ENCODE measurements at places on chromosomes 1 and 21.

DNA sequence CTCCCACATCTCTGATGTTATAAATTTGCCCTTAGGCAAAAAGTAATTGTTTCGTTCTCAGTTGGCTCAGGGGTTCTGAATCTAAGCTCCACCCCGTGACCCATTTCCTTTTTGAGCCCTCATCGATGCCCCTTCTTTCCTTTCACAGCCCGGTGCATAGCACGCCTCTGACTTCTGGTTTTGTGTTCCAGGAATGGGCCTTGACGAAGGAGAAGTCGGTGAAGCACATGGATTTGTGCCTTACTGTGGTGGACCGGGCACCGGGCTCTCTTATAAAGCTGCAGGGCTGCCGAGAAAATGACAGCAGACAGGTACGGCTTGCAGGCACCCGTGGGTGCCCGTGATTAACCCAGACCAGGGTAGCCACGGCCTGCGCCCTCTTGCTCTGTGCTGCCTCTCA lies 151.9 kb downstream of the PGBD5 start:
- no peak for DNase-seq

- no peak for DNase-seq
Measured at GRCh38 chr1:232132572-232132971, 497.4 kb downstream of the SIPA1L2 start.

GRCh38 chr1:26404641-26405040 lies 6.0 kb upstream of the LIN28A start:
- no peak for DNase-seq

- DNase-seq = no peak
Measured at GRCh38 chr1:147579934-147580537, 38.7 kb downstream of the BCL9 start.

DNA sequence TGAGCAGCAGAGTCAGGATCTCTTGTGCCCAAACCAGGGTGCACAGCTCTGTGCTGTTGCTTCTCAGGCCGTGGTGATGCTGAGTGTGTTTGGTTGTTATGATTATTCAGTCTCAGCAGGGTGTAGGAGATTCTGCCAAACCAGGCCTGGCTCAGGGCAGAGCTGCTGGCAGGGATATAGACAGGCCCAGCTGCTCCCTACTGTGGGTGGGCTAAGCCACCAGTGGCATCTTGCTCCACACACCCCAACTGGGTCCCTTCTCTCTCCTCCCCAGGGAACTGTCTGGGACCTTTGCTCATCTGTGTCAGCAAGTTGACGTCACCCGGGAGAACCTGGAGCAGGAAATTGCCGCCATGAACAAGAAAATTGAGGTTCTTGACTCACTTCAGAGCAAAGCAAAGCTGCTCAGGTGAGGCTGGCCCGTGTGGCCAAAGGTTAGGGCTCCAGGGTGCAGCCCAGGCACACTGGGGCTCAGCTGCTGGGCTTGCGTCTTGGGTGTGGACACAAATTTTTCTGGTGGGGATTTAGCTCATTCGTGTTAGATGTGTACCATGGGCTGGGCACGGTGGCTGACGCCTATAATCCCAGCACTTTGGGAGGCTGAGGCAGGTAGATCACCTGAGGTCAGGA lies 9.9 kb upstream of the MIIP start:
- DNase-seq = no peak

- no peak for DNase-seq
Measured at GRCh38 chr1:245939756-245940345, 567.2 kb downstream of the SMYD3 start.

GRCh38 chr21:26461500-26461899 lies 111.6 kb downstream of the CYYR1 start:
- no peak for DNase-seq

DNA sequence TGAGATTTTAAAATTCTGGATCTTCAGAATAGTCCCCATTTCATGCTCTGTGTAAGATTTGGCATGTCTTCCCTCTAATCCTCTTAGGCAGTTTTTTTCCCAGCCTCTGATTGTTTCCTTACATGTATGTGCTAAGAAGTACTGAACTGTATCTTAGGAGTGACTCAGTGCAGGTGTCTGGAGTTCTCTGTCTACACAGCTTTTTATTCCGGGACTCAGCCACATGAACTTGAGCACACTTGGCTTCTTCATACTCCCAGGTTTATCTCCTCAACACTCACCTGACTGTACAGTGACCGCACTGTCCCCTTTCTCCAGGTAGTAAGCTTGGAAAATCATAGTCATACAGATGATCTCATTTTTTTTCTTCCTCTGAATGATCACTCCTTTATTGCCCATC lies 50.7 kb downstream of the SYT14 start:
- DNase-seq = no peak

GRCh38 chr1:108609483-108610049 lies 49.7 kb downstream of the EEIG2 start:
- no peak for DNase-seq

DNA sequence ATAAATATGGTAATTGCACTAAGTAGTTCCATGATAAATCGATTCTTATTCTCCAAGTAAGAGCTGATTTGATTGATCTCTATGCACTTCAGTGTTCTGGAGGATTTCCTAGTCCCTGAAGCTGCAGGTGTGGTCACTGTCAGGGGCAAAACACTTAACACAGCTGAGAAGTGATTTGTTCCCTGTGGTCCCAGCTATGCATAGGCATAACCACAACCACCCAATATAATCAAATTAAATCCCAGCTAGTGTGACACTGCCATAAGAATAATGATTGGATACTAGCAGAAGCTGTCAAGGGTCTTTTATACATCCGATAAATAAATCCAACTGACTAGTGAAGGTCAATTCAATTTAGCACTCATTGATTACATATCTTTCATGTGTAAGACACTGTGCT lies 60.1 kb downstream of the PTGER3 start:
- no peak for DNase-seq

DNA sequence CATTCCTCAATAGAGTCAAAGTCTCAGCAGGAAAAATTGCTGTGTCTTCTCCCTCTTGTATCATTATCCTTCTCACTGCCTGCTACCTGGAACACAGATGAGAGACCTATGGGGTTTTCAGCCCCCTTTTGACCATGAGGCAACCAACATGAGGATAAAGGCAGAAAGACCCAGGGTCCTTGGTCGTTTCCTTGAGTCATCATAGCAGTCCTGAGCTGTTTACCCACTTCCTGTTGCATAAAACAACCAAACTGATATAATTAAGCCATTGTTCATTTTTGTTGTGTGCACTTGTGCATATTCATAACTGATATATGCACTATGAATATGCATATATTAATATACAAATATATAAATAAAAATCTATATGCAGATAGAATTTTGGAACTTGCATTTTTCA lies 188.3 kb upstream of the MAP1LC3C start:
- DNase-seq = no peak

DNA sequence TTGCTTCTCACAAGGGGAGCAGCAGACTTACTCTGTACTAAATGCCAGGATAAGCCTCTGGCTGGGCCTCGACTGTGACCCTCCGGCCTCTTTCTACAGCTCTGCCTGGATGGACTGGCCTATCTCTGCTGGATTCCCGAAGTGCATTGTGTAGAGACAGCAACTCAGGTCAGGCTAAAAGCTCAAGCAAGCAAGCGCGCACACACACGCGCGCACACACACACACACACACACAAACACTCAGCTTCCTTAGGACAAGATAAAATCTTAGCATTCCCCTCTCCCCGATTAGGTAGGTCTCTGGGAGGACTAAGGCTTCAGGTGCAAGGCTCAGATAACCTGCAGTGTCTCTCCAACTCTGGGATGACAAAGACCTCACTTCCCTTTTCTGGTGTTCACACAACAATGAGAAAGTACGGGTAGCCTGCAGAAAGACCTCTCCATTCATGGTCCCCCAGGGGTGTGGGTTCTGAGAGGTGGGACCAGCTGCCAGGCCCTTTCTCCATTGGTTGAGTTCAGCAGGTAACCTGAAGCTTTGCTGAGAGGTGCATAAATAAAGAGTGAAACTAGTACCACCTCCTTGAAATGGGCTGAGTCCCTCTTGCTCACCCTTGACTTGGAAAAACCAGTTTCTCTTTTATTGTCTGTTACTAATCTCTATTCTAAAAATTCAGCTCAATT lies 155.1 kb upstream of the CAMK1G start:
- DNase-seq = no peak

- no peak for DNase-seq
Measured at GRCh38 chr1:170800265-170800664, 135.1 kb upstream of the MROH9 start.

- no peak for DNase-seq
Measured at GRCh38 chr1:8082945-8083344, 56.8 kb upstream of the ERRFI1 start.

DNA sequence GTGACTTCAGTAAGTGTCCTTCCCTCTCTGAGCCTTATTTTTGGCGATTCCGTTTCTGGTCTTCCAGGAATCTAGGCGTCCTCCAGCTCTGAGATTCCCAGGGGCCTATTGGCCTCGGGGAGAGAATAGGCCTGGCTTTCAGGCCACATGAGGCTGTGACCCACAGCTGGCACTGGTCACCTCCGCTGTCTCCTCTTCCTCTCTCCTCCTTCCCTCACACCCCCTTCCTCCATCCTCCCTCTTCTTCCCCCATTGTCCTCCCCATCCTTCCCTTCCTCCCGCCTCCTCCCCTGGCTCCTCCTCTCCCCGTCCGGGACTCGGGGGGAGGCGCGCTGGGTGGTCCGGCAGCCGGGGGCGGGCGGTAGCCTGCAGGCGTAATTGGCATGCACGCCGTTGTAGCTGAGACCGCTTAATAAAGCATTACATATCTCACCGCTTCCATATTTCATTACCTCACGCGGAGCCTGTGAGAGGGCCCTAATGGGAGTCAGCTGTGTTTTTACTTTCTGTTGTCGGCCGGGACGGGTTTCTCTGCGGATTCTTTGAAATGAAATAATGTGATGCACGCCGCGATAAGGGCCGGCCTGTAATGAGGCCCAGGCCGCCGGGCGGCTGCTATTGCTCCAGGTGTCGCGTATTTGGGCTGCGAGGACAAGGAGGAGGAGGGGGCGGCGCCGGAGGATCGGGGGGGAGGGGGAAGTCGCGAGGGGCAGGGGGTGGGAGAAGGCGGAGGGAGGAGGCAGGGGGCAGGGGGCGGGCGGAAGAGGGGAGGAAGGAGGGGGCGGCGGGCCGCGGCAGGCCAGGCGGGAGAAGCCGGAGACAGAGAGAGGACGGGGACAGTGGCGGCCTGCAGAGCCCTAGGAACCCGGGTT lies 95.3 kb downstream of the FOXD2 start:
- DNase-seq = no peak

DNA sequence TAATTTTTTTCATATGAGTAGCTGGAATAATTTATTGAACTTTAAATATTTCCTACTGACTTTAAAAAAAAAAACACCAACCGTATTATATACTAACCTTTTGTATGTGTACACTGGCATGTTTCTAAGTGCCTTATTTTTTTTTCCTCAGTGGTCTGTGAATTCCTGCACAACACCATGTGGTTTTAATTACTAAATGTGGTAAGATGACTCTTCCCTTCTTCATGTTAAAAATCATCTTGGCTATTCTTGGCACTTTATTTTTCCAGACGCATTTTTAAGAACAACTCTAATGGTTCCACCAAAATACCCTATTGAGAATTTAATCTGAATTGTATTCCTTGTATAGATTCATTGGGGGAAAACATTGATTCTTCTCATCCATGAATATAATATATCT lies 28.4 kb downstream of the PPP2R5A start:
- DNase-seq = no peak
